Adrenal gland (tissue), 19 donors: ENCODE measurements at places on chromosomes 5 and 9. TPM values are rescaled to one million over a fixed set of nuclear protein-coding genes. Genes with fewer than 3 reads are reported as not detected.

DNA sequence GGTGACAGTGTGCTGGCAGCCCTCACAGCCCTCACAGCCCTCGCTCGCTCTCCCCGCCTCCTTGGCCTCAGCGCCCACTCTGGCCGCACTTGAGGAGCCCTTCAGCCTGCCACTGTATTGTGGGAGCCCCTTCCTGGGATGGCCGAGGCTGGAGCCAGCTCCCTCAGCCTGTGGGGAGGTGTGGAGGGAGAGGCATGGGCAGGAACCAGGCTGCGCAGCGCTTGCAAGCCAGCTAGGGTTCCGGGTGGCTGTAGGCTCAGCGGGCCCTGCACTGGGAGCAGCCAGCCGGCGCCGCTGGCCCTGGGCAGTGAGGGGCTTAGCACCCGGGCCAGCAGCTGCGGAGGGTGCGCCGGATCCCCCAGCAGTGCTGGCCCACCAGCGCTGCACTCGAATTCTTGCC is 177.0 kb downstream of the MSX2 start:
- H3K27ac ChIP-seq, result no peak overlapping the region
- H3K4me1 ChIP-seq, result no peaks in the 10 kb centered on the region
- H3K4me3 ChIP-seq, result no peak overlapping the region
- H3K36me3 ChIP-seq, result no peaks in the 10 kb centered on the region
- H3K27me3 ChIP-seq, result peaks cover 7% of the 10 kb centered on the region

DNA sequence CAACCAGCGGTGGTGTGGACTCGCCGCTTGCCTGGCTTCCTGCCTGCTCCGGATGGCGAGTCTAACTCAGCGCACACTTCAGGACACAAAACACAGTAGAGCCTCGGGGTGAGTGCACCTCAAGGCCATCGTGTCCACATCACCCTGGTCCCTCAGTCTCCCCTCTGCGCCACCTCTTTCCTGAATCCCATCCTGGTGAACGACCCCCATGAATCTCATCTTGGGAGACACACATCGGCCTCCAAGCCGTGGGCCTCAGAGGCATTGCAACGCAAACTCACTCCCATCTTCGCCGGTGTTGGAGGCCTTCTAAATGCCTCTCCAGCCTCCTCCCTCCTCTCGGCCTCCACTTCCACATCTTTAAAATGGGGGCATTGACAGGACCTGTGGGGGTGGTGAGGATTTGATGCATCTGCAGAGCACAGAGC is 124.3 kb downstream of the COL23A1 start:
- no peak overlapping the region for H3K27ac ChIP-seq
- no peak overlapping the region for H3K4me3 ChIP-seq
- DNase-seq, result no peak
- H3K27me3 ChIP-seq, result no peaks in the 10 kb centered on the region

The DRD1 gene
- polyA plus RNA-seq, result 0.24 TPM

DNA sequence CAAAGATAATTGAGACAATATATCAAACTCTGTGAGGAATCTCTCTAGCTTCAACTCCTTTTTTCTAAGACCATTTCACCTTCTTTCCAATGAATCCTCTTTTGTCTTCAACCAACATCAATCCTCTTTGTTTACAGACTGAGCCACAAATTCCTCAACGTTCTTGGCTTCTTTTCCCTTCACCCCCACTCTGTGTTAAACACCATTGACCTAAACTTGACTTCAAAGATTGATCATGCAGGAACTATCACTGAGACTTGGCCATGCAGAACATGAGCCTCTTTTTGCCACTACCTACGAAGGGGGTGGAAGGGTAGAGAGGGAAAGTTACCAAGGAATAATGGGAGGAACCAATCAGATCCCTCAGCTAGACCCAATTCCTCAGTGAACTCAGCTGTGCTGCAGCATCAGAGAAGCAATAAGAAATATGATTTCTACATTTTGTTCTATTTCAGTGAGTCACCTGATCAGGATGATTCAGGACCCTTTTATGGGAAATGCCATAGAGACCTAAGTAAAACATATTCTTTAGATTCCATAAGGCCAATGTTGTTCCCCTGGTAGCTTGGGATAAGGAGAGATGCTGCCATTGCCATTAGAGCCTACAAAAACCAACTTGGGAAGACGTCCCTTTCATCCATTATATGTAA is 187.7 kb upstream of the RGMB start:
- no peak overlapping the region for H3K4me3 ChIP-seq
- no peaks in the 10 kb centered on the region for H3K36me3 ChIP-seq
- peaks cover 6% of the 10 kb centered on the region for H3K4me1 ChIP-seq
- DNase-seq, result no peak
- H3K27me3 ChIP-seq, result no peaks in the 10 kb centered on the region
